Suppressor macrophage treated with lipopolysaccharide for 1 hour (primary cell): ENCODE measurements at places on chromosomes 5 and 9.

DNA sequence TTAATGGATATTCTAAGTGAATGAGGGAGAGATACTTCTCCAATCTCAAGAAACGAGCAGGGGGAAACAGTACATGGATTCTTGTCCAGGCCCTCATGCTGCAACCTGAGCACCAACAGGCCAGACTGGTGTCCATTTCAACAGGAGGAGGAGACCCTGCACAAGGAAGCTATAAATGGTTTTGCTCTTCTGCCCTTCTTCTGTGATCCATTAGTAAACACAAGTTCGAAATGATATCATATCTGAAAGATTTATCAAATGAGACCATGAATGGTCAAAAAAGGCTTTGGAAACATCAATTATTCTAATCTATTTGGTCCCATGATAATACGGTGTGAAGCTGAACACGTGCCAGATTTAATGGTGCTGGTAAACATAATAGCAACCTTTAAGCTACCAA, 109.8 kb downstream of the NR6A1 start:
- DNase-seq, result no peak

DNA sequence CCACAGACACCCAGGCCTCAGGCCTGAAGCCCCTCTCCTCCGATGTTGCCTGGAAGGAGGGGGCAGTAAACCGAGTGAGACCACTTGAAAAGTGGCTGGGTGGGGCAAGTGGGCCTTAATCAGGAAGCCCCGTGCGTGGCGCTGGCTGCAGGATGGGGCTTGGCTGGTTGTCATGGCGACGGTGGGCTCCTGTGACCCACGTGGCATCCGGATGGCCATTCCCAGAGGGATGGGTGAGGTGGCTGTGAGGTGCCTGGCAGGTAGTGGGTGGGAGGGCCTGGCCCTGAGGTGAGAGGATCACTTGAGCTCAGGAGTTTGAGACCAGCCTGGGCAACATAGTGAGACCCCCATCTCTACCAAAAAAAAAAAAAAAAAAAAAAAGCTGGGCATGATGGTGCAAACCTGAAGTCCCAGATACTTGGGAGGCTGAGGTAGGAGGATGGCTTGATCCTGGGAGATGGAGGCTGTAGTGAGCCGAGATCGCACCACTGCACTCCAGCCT, 5.2 kb downstream of the GPSM1 start:
- DNase-seq, result no peak

DNA sequence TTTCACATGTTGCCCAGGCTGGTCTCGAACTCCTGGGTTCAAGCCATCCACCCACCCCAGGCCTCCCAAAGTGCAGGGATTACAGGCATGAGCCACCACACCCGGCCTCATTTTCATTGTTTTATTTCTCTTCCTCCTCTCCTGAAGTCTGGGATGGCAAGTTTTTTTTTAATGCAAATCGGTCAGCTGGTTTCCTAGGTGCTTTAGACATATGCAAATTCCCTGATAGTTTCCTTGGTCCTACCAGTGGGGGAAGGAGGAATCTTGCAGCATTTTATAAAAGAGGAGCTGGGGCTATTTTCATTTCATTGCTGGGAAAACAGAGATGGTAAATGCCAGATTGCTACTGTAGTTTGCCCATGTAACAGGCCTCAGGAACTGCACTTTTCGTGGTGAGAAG, 179.4 kb downstream of the ACTL7B start:
- DNase-seq, result no peak

GRCh38 chr5:12284604-12285003, 380.4 kb upstream of the CTNND2 start:
- no peak for DNase-seq

DNA sequence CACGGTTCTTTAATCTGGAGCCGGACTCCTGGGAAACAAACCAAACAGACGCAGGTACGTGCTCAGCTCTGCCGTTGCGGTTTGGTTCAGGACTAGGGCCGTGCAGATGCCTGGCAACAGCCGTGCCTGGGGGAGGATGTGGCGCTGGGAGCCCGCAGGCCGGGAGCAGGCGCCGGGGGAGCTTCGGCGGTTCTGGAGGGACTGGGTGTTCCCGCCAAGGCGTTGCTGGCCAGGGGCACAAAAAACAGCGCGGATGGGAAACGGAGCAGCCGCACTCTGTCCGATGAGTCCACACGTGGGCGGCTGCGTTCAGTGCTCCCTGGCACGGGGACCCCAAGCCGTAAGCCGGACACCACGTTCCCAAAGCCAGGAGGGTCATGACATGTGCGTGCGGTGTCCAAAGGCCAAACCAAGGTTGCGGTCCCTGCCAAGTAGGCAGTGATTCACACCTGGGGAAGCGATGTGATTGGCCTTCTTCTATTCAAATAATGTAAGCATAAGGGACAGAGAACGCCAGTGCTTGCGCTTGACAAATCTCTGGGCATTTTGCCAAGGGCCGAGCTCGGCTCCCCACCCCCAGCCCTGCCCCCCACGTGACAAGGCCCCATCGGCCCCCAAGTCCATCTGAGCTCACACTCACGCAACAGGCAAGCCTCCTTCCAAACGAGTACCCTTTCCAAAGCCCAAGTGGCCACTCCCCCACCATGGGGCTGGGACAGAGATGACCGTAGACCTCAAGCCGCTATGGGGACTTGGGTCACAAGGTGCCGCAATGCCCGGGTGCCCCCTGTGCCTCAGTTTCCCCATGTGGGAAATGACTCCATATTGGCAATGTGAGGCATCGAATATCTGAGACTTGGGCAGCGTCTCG, 49.7 kb upstream of the NKD2 start:
- DNase-seq, result no peak

DNA sequence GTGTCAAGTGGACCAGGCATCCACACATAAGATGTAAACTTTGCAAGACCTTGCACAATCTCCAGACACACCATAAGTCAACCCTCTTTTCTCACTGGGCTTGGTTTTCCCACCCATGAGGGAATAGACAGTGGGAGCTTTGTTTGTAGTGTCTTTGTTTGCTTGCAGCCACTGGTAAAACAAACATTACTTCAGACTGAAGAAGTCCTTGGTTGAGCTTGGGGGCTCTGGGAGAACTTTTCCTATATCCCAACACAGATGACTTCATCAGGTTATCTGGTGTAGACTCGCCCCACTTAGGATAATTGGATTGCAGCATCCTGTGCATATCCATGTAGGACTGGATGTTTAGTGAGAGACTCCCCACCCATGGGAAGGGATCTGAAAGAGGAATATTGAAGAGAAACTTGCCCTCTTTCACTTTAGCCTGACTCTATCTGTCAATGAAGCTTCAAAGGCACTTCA, 11.5 kb upstream of the ADGRV1 start:
- DNase-seq, result no peak

DNA sequence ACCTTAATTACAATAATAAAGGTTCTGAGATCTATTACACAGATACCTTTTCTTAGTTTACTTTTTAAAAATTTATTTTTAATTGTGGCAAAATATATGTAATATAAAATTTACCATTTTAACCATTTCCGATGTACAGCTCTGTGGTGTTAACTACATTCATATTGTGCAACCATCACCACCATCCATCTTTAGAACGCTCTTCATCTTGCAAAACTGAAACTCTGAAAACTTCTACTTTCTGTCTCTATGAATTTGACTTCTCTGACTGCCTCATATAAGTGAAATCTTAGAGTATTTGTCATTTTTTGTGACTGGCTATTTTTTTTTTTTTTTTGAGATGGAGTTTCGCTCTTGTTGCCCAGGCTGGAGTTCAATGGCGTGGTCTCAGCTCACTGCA, 26.8 kb downstream of the WWC1 start:
- DNase-seq, result peak; percentile 22

- DNase-seq, result no peak
Measured at GRCh38 chr5:10867389-10868303, 106.6 kb upstream of the DAP start.

- no peak for DNase-seq
Measured at GRCh38 chr5:142179776-142180387, 71.3 kb downstream of the NDFIP1 start.

DNA sequence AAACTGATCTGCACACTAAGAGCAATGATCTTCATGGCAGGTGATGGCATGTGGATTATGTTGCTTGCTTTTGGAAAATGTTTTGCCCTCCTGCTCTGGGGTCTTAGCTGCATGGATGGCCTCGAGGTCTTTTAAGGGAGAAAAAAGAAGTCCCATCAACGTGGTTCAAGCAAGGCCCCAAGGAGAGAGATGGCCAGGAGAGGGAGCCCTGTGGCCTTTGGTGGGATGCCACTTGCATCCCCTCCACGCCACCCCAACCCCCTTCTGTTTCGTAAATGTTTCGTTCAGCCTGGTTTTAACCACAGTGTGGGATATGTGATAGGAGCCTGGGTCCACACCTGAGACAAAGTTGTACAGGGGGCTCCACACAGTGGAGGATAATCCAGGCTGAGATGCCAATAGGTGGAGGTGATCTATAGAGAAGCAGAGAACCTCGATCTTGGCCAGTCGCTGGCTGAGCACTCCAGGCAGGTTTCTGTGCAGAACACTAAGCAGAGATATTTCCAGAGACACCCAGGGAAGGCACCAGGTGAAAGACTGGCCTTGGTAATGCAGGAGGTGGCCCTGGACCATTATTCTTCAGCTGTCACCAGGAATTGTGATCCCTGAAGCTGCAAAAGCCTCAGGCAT, 25.8 kb upstream of the FRRS1L start:
- DNase-seq, result no peak

DNA sequence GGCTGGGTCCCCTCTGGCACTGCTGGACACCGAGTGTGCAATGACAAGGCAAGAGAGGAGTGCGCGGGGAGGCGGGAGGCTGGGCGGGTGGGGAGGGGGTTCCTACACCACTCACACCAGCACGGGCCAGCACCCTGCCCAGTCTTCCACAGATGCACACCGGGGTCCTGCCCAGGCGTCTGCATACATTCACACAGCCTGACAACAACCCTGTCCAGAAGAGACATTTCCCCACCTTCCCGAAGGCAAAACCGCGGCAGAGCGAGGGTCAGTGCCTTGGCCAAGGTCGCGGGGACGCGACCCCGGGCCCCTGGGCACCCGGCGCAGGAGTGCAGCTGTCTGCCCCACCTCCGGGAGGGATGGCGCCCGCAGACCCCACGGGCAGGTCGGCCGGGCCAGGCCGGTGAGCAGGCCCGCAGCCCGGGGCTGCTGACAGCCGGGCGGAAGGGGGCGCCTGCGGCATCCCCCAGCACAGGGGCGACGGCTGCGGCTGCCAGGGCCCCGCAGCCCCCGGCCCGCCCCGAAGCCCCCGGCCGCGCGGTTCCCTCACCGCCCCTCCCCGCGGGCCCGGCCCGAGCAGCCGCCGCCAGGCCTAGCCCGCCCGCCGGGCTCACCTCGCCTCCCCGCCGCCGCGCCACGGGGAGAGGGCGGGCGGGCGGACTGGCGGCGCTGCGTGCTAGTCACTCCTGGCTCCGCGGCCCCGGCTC, 496 bp downstream of the MAPK9 start:
- DNase-seq, result peak; percentile 21

DNA sequence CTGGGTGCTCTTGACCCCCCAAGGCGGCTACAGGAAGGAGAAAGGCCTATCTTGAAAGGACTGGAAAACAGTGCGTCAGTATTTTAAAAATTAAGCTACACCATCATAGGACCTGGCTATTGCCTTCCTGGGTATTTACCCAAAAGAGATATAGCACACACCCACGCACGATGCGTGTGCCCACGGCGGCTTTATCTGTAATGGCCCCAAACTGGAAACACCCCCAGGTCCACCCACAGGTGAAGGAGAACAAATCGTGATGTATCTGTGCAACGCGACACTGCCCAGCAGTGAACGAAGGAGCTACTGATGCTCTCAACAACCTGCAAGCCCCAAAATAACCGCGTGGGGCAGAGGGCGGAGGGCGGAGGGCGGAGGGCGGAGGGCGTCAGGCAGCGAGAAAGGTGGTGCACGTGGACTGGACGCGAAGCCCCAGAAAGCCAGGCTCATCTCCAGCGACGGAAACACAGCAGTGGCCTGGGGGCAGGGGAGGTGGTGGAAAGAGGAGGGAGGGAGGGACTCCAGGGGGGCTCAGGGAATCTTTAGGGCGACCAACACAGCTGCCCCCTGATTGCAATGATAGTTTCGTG, 12.4 kb upstream of the PTGDS start:
- DNase-seq, result no peak

DNA sequence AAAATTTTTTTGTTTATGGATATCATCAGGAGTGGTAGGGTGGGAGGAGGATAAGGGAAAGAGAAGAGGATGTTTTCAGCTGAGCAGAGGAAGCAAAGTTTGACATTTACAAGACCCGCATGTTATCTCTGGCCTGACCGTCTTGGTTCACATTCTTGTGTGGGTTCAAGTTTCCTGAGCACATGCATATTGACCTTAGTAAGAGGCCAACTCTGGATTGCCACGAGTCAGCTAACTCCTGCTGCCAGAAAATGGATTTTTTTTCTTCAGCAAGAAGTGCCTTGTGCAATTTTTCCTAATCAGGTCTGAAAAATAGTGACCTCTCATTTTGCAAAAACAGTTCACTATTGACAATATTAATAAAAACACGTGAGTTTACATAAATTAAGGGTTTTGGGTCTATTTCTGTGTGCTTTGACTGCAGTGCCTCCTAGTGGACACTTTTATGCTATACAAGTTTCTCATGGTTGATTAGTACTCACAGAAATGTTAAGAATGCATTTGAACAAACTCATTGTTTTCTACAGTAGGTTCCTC, 27.1 kb upstream of the BASP1 start:
- peak; percentile 83 for DNase-seq

DNA sequence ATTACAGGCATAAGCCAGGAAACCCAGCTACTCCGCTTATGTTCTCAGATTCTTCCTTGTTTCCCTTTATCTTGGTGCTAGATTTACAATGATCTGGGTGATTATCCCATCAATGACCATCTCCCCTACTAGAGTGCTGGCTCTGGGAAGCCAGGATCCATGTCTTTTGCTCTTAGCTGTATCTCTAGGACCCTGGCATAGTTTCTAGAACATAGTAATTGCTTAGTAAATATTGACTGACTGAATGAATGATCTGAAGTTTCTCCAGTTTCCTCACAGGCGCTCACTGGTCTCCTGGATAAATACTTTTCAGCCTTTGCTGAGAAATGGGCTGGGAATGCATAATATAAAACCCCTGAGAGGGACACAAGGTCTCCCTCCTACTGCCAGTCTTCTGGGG, 60.0 kb upstream of the KLF9 start:
- DNase-seq, result no peak

DNA sequence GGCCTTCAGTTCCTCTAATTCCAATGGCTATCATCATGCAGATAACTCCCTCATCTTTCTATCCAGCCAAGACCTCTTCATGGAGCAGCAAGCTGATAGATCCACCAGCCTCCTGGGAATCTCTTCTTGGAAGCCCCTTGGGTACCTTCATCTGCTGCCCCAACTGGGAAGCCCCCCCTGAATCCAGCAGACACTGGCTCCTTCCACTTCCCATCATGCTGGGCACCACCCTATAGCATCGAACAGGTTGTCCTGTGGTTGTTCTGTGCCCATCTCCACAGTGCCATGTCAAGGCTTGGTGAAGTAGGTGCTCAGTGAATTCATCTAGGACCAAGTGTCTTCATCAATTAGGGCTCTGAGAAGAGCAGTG, 410.4 kb upstream of the KLF4 start:
- DNase-seq, result no peak

- no peak for DNase-seq
Measured at GRCh38 chr9:20532584-20532983, 89.7 kb downstream of the MLLT3 start.
